ENCODE measurements at places on chromosomes 1 and 21.

DNA sequence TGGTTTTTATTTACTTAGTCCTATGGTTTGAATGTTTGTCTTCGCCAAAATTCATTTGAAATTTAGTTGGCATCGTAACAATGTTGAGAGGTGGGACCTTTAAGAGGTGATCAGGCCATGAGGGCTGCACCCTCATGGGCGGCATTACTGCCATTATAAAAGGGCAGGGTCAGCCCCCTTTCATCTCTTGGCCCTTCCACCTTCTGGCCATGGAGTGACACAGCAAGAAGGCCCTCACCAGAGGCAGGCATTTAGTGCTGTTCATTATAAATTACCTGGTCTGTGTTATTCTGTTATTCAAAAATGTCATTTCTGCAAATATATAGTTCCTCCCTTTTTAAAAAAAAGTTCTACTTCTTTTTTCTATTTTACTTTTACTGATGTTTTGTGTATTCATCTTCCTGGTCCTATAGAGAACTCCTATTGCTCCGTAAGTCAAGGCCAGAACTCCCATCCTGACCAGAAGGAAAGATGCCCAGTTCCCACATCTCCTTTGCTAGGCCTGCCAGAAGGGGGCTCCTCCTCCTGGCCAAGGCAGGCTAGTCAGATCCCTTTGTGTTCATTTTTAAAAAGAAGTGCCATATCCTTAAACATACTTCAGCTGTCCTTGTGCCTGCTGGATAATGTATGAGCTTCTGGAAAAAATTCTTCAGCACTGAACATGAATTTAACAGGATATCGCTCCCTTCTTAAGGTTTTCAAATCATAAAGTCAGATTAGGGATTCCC lies 10.0 kb upstream of the LBR start:
- no peak for DNase-seq

- no peak for DNase-seq
Observed at GRCh38 chr1:89635825-89636815, 3.2 kb downstream of the LRRC8C start.

- no peak for DNase-seq
Observed at GRCh38 chr1:210817385-210818275, 316.3 kb downstream of the KCNH1 start.

GRCh38 chr1:92346866-92347640 lies 48.2 kb downstream of the RPAP2 start:
- DNase-seq: no peak

DNA sequence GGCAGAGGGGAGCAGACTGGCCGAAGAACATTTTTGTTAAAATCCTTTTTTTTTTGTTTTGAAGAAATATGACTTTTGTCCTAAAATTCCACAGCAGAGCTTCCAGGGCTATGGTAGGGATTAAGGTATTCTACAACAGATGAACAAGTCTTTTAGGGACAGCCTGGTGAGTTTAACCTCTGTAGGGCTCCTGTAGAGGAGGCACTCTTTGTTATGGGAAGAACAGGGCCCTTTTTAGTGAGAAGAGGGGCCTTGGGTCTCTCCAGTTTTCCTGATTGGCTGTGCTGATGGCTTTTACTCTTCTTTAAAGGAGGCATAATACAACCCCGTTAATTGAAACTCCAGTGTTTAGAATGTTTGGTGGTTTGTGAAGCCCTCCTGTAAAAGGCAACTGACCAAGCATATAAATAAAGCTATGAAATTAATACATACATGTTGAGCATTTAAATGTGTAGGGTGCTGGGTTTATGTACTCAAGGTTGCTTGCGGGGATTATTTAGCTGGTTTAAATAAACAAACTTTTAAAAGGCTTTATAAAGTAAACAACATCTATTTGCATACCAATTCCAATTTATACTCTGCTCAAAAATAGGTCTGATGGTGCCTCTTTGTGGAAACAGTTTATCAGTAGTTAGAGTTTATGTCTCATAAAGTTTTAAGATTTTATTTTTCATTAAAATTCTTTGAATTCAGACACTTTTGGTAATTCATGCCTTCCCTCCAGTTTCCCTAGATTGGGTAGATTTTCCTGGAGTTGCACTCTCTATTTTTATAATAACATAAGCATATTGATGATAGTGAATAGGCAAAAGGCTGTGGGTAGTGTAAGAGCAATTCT lies 46.5 kb downstream of the PBX1 start:
- DNase-seq: no peak

DNA sequence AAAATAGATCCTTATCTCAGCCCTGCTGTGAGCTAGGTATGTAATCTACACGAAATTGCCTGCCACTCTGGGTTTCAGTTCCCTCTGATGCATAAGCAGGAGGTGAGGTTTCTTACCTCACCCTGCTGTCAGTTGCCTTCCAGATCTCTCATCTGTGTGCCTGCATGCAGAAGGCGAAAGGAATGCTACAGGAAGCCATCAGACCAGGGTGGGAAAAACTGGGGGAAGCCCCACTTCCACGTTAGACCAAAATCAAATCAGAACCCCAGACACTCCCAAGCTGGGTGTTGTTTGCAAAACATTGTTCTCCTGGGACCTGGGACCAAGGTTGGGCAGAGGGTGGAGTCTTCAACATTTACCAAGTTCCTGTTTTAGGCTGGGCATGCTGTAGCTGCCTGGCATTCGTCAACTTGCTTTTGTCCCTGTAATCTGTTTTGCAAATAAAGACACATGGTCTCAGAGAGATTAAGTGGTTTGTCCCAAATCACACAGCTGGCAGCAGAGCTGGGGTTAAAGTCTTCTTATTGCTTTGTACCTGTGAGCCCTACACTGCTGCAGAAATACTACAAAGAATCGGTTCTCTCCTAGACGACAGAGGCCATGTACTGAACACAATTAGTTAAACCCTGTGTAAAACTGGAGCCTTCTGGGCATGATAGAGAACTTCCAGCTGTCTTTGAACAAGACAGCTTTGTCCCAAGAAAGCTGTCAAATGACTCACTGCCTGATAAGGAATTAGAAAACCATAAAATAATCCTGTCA lies 389.7 kb upstream of the RUNX1 start:
- DNase-seq: no peak

DNA sequence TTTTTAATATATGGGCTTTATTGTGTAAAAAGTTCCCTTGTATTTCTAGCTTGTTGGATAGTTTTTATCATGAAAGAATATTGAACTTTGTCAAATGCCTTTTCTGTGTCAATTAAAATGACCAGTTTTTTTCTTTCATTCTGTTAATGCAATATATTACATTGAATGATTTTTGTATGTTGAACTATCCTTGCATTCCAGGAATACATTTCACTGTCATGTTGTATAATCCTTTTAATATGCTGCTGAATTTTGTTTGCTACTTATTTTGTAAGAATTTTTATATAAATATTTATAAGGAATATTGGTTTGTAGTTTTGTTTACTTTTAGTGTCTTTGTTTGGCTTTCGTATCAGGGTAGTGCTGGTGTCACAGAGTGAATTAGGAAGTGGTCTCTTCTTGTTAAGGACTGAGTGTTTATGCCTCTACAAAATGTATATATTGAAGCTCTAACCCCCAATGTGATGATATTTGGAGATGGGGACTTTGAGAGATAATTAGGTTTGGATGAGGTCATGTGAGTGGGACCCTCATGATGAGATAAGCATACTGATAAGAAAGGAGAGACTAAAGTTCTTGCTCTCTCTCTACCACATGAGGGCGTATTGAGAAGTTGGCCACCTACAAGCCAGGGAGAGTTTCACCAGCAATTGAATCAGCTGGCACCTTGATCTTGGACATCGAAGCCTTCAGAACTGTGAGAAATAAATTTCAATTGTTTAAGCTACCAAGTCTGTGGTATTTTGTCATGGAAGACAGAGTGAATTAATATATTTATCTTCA lies 12.0 kb upstream of the SLAMF6 start:
- no peak for DNase-seq

GRCh38 chr1:43856188-43856587 lies 77.4 kb upstream of the ARTN start:
- no peak for DNase-seq

GRCh38 chr1:239922778-239923522 lies 168.7 kb upstream of the FMN2 start:
- DNase-seq: no peak

DNA sequence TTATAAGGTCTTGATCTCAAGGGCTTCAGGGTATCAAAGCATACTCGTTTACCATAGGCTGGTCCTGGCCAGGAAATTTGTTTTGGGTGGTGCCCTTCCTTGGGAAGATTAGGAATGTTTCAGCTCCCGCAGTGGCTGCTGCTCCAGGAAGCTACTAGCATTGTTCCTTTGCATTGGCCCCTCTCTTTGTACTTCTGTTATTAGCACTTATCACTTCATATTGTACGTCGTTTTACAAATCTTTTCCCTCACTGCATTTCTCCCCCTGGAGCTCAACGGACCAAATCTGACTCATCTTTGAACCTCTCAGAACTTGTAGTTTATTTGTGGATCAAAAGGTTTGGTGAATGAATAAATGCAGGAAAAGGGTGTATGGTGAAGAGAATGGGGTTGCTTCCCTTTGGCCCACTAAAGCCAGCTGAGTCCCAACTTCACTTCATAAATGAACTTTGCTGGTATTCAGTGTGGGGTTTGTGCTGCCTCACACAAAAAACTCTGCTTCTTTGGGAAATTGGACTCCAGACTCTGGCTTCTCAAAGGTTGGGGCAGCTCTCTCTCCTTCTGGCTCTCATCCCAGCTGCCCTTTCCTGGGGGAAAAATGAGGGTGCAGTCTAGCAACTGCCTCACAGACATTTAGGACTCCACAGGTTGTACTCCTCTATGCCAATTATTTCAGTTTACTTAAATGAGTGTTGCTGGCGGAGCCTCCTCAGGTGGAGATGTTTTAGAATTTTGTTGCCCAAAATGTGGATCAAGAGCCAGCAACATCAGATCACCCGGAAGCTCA lies 5.9 kb downstream of the GNAT2 start:
- DNase-seq: no peak

- no peak for DNase-seq
Observed at GRCh38 chr1:111851552-111851951, 95.9 kb downstream of the DDX20 start.

DNA sequence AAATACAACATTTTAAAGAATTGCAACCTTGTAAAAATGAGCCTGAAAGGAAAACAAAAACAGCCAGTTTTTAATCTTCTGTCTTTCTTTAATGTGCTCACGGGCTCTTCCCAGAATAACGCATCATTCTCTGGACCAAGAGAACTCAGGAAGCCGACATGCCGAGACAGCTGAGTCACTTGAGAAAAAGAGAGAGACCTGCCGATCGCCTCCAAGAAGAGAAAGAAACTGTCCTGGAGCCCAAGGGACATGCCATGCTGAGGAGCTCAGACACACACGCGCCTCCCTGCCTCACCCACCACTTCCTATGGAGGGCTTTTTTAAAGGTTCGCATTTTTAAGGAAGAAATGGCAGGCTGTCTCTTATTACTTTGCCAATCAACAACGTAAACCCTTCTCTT lies 176.4 kb downstream of the ZNF281 start:
- no peak for DNase-seq

- DNase-seq: no peak
Observed at GRCh38 chr1:117093091-117093534, 28.4 kb downstream of the TRIM45 start.

- no peak for DNase-seq
Observed at GRCh38 chr1:62487956-62488355, 51.1 kb downstream of the USP1 start.

DNA sequence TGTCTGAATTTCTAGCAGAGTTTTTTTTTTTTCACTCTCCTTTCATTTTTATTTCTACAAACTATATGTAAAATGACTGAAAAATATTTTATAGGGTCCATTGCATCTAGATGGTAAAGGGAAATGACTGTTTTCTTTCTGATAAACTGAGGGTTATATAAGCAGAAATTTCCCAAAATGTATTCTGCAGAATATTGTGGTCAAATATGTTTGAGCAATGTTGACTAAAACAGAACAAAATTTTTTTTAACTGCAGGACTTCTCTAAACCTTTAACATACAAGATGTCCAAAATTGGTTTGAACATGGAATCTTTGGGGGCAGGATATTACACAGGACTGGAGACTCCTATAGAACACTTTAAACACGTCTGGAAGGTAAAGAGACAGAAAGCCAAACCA lies 190.5 kb downstream of the TOMM20 start:
- DNase-seq: no peak

- DNase-seq: no peak
Observed at GRCh38 chr1:180343921-180344769, 114.1 kb downstream of the LHX4 start.

GRCh38 chr21:44628707-44629391 lies 2.0 kb downstream of the KRTAP10-9 start:
- DNase-seq: no peak

GRCh38 chr1:36520056-36520455 lies 37.3 kb upstream of the CSF3R start:
- no peak for DNase-seq

DNA sequence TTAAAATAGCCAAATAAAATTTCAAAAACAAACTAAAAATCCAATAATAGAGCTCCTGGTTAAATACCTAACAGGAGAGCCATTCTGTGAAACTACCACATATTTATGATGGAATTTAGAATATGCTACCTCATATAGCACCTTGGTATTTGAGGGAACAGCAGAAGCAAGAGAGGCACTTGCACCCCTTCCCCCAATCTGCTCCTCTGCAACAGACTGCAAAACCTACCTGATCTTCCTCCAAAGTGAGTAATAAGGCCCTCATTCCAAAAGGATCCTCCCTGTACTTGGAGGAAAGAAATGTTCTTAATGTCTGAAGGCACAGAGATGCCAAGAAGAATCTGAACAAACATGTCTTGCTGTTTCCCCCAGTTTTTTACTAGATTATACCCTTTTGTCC lies 28.1 kb upstream of the RNPC3 start:
- no peak for DNase-seq

DNA sequence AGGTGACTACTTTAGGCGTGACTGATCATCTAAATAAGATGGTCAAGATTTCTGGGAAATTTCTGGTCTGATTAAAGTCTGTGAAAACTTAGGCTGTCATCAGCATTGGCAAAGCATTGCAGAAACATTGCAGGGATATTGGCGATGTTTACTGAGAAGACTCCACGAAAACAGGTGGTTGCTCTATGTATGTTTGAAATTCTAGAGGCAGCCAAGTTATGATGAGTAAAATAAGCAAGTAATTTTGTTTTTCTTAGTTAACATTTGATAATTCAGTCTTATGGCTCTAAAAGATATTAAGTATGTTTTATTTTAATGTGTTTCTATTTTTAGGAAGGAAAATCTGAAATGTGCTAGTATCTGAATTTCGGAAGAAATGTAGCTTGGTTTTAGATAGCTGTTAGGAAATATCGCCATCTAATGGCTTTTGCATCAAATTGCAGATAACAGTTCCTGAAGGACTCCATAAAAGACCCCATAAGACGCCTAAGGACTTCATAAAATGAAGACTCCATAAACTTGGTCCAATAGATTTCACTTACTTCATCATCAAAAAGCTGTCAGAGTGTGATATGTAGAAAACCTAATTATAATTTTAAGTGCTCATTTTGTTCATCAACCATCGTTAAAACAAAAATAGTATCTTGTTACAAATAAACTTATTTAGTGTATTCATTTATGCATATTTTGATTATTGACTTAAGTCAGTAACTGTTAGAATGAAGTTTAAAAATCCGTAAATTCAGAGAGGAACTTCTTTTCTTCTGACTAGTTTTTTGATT lies 344.6 kb downstream of the RYR2 start:
- no peak for DNase-seq
